ENCODE measurements at places on chromosomes 5 and 9.

- no peak for DNase-seq
These were observed 592.7 kb upstream of the BRINP1 start for GRCh38 chr9:119961774-119962424.

DNA sequence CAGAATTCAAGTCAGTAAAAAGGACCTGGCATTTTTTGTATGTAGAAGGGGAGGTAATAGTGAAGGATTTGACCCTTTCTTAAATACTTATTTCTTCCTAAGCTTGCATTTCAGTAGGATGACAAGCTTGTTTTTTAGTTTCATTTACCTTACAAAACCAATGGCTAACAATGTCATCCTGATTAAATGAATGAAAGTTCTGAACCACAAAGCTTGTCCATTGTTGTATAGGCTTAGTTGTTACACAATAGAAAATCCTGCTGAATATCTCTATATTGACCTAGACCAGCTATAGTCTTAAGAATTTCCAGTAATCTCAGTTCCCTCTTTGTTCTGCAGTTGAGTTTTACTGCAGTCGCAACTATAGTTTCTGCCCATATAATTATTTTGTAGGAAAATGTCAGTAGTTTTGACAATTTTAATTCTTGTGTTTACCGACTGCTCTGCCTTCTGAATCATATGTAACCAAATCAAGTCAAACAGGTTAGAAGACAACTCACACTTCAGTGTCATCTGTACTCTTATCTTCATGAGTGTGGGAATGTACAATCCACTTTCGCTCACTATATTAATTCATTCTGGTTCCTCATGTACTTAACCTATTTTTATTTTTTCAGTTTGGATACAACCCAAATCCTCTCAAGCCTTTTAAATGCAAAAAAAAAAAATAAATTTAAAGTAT, 195.7 kb downstream of the CD180 start:
- DNase-seq: no peak

DNA sequence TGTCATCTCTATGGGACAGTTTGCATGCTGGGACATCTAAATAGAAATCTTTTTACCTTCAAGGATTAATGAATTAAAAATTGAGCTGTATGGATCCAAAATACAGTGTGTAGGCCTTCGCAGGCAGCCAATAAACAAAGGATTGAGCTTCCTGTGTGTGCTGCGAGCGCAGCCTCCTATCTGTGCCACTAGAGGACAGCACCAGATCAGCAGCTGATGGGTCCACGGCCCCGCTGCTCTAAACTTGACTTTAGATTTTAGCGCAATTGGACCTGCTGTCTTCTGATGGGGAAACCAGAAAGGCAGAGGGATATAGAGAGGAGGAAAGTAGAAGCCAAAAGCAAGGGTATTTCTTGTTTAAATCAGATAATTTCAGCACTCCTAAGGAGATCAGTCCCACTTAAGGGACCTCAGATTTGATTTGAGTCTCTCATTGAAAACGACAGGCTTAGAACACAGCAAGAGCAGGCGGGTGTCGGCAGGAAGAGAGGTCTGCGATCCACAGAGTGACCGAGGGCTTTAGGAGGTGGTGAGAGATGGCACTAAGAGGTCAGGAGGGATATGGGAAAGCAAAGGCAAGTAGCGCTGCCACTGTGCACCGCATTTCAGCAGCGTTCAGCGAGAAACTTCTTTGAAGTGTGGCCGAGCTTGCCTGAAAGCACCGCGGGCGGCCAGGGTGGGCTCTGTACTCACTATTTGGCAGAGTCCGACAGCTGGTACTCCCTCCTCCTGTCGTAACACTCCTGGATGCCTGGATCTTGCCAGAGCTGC, 214.3 kb downstream of the GNA14 start:
- DNase-seq: no peak

- no peak for DNase-seq
These were observed 30.2 kb upstream of the DUSP1 start for GRCh38 chr5:172801179-172801671.

DNA sequence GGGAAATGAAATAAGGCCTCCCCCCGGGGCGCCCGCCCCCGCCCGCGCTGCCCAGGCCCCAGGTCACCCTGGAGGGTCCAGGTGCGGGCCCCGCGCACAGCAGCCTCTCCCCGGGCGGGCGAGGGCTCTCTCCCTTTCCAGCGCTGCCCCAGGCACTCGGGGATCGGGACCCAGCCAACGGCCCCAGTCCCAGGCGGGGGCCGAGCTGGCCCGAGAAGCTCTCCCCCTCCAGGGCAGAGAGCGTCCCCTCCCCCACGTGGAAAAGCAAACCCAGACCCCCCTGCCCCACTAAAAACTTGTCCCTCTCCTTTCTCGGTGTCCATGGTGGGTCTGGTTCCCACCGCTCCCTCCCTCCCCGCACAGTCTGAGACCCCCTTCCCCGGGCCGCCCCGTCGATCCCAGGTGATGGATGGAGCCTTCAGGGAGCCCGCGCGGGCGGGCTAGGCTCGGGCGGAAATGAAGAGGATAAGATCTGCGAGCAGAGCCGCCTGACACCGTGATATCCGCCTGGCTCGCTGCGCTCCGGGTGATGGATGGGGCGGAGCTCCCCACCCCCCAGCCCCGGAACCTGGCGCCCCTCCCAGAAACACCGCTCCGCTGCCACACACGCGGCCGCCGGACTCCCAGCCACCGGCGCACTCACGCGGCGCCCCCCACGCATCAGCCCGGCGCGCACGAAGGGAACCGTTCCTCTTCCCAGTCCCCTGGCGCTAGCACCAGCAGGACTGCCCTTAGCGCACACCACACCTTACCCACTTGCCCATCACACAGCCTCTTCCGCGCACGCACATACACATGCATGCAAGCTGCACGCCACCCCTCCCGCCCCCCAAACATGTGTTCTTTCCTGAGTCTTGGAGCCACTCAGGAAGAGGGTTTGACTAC, 81.7 kb upstream of the ZBTB43 start:
- DNase-seq: peak; percentile 70

- DNase-seq: no peak
These were observed 326.1 kb upstream of the IRX1 start for GRCh38 chr5:3269395-3270169.

DNA sequence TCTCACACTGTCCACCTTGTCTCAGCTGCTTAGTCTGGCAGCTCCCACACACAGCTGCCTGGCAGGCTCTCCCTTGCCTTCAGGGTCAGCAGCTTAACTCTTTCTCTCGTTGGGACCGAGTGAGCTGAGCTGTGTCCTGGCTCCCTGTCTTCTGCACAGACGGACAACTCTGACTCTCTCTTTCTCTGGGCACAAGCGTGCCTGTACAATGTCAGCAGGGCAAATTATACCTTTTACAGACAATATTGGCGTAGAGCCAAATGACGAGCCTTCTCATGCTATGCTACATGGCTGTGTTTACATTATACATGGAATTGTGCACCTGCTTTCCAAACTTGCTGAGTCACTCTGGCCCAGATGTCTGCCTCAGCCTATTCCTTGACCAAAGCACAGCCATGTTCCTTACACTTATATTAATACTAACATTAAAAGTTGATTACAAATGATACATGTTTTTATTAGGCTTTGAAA, 188.6 kb downstream of the CYLC2 start:
- DNase-seq: no peak

GRCh38 chr9:134434894-134435506, 108.7 kb downstream of the RXRA start:
- DNase-seq: no peak

DNA sequence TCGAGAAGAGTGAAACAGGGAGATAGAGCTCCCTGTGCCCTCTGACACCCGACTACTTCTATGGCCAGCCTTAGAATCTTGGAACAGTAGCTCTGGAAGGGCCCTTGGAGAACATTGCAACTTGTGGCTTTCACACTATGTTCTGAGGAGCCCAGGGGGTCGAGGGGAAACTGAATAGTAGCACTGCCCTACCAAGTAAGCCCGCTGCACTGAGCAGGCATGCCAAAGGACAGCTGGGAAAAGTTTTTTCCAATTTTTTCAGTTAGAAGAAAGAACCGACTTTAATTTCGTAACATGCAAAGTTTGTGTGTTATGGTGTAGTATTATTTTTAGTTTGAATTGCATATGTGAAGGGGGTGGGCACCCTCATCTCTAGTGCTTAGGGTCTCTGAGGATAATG, 10.9 kb downstream of the SMIM3 start:
- no peak for DNase-seq

DNA sequence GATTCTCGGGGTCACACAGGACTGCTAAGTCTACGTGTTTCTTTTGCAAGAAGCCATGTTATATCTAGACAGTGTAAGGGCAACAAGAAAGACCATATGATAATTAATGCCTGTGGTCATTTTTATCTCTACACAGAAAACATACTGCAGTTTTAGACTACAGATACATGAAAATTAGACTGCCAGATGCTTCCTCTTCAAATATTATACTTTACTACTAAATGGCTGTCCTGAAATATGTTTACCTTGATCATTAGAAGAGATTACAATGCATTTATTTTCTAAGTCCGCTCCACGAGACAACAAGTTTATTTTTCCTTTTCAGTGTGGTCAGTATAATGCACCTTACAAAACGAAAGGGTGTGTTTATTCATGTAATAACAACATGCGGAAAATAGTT, 147.6 kb downstream of the KIAA0825 start:
- DNase-seq: no peak

GRCh38 chr5:150723845-150724244, 23.0 kb upstream of the RBM22 start:
- no peak for DNase-seq

GRCh38 chr9:94867842-94868312, 141.4 kb downstream of the AOPEP start:
- DNase-seq: no peak

GRCh38 chr5:112068593-112068992, 311.6 kb upstream of the NREP start:
- no peak for DNase-seq

- no peak for DNase-seq
These were observed 157.6 kb upstream of the RAI14 start for GRCh38 chr5:34498572-34498971.

DNA sequence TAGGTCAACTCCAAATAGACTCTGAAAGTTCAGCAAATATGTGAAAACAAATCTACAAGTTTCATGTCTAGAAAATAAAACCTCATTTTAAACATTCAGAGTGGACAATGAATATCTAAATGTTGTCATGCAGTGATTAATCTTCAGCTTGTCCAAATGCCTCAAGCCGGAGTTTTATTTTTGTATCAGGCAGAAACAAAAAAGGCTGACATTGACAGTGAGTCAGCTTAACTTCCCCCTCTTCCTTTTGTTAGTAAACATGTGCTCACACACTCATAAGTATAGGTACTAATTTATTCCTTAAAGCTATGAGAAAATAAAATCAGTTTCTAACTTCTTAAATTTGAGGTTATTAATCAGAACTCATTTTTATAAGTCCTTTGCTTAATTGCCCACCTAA, 467.9 kb upstream of the DAB2 start:
- no peak for DNase-seq

- no peak for DNase-seq
These were observed 153.8 kb upstream of the FST start for GRCh38 chr5:53326424-53327153.

DNA sequence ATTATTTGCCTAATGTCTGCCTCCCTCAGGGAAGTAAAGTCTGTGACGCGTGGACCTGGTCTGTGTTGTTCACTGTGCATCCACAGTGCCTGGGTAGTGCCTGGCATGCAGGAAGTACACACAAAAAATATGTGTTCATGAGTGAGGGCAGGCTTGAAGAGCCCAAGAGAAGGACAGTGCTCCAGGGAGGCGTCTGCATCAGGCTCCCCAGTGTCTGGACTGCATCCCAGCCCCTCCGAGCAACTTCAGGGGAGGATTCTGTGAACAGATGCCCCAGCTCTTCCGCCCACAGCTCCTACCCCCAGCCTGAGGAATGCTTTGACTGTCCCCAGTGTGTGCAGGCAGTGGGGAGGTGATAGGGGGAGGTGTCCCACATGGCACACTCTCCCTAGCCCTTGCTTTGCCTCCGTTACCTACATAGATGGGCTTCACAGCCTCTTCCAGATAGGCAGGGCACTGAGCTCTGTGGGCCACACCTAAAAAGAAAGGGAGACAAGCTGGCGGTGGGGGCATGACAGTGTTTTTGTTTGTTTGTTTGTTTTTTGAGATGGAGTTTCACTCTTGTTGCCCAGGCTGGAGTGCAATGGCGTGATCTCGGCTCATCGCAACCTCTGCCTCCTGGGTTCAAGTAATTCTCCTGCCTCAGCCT, 25.4 kb downstream of the IRF1 start:
- no peak for DNase-seq

GRCh38 chr9:79387101-79387835, 184.5 kb upstream of the TLE4 start:
- DNase-seq: no peak

Measured in CD8-positive, alpha-beta memory T cell (primary cell).